ENCODE measurements at places on chromosomes 7 and 10.

GRCh38 chr10:71939861-71940474 is 24.2 kb upstream of the CHST3 start:
- no peak for DNase-seq

DNA sequence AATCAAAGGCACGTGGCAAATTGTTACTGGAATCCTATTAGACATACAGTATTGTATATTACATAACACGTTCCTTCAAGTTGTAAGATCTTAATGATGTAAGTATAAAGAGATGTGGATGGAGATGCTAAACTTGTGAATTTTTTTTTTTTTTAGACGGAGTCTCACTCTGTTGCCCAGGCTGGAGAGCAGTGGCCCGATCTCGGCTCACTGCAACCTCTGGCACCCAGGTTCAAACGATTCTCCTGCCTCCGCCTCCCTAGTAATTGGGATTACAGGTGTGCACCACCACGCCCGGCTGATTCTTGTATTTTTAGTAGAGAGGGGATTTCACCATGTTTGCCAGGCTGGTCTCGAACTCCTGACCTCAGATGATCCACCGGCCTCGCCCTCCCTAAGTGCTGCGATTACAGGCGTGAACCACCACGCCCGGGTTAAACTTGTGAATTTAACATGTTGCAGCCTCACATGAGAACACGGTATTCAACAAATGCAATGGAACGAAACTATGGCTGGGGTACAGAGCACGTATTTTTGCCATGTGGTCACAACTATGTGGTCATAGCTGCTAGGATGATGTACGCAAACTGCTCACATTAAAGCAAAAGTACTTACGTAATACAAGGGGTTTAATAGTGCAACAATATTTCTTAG is 818 bp upstream of the SUPV3L1 start:
- peak; percentile 27 for DNase-seq

DNA sequence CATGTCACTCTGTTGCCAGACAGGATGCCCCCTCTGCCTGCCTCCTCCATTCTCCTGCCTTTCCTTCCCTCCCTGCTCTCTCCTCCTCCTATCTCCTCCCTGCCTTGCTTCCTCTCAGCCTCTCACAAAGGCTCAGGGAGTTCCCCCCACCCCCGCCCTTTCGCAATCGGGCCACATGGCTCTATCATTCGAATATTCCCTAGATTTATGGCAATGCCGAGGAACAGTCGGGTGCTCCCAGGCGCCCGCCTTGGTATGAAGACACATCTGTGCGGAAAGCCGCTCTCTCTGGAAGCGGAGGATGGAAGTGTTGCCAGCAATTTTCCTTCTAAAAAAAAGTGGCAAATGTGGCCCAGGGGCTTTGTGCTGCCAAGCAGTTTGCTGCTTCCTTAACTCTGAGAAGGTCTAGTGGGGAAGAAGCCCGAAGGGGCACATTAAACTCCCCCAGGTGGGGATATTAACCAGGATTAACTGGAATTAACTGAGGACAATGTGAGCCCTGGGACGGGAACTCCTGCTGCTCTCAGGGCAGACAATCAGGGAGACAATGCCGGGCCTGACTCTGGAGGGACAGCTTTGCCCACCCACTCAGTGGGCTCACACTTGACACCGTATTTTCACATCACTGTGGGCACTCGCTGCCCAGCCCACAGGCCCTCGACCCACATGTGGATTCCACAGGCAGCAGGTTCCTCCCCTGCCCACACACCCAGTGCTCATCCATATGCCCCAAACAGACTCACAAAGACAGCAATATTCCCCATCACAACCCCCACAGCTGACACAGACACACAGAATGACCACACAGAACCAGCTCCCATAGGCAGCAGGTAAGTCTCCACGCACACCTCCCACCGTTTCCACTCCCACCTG is 88.4 kb upstream of the SMNDC1 start:
- DNase-seq = no peak

GRCh38 chr10:35626971-35627507 is 15.1 kb downstream of the FZD8 start:
- DNase-seq = no peak

- DNase-seq = no peak
These were observed 37.6 kb upstream of the C1QL3 start for GRCh38 chr10:16559236-16559773.

DNA sequence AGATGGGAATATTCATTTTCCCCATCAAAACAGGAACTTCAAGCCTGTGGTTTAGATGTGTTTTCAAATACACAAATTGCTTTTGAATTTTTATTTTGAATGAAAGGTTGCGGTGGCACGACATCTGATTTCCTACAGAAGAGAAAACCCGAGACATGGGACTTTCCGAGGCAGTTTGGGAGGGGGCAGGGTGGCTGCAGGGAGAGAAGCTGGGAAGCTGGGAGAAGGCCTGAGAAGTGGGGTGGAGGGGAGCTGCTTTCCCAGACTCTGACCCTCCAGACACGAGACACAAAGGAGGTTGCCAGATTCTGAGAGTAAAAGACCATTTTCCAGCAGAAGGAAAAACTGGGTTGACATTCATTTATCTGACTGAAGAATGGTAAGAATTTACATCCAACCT is 19.6 kb downstream of the TMEM176A start:
- DNase-seq = no peak

- DNase-seq = peak; percentile 77
These were observed 1.2 kb upstream of the TMEM178B start for GRCh38 chr7:141072548-141073172.

DNA sequence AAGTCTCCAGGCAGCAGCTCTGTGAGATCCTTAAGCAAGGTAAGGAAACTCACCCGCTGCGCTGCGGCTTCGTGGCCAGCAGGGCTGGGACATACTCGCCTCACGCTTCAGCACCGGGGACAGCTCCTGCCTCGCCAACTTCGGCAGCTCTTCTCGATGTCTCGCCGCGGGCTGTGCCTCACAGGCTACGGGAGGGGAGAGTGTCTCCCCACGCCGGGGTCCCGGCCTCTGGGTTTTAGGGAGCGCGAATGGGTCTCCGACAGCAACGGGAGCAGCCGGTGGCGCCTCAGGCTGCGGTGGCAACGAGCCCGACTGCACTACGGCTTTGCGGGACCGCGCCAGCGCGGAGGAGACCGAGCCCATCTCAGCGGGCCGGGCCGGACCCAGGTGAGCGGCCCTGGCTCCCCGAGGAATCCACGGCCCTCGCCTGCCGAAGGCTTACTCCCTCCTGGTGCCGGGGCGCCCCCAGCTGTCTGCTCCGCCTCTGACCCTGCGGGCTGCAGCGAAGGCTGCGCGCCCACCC is 62.4 kb downstream of the LSM5 start:
- DNase-seq = peak; percentile 83

- DNase-seq = no peak
These were observed 122.2 kb downstream of the GPR37 start for GRCh38 chr7:124643311-124643811.

DNA sequence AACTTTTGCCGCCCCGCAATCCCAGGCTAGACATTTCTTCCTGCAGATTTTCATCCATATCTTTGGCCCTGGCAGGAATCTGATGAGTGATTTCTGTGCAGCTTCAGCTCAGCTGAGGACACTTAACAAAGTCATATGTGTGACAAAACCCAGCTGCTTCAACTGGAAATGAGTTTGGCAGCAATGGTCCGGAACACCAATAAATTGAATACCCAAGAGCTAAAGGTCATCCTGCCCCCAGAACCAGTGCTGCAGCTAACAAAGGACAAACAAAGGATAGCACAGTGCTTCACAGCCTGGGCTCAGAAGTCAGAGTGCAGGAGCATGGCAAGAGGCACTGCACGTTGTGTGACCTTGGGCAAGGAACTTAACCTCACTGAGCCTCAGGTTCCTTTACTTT is 40.0 kb upstream of the TRIL start:
- no peak for DNase-seq

- no peak for DNase-seq
These were observed 62.1 kb upstream of the TCF7L2 start for GRCh38 chr10:112887968-112888367.

All from femur (tissue), 1 donor.